ENCODE measurements at places on chromosomes 5 and 9.

DNA sequence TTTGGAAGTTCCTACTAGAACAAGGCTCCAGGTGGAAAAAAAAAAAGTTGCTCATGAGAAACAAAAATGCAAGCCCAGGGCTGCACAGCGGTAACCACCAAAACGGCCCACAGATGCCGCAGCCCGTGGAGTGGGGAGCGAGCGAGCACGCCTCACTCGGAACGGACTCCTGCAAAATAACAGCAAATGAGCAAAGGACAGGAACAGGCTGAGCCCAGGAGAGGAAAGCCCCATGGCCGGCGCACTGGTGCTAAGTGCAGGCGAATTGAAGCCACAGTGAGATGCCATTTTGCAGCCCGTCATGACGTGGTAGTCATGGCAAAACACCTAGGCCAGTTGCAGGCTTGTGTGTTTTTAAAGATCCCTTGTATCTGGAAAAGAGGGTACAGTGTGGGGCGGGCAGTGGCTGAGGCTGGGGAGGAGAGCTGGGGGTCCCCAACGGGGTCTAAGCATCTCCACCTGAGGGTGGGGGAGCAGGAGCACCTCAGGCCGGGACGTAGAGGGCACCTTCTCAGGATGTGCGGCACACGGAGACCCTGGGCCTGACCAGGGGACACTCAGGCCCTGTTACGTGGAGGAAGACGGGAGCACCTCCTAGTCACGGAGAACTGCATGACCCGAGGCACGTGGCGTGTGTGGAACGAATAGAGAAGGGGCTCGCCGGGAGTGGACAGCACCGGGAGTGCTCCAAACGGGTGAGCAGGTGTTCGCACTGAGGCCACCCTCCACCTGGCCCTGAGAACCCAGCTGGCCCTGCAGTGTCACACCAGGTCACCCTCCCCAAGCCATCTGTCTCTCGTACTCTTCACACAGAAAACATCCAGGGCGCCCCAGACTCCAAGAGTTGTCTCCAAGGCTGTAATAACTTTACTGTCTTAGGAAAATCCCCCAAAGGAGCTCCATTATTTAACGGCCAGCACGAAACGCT is 10.7 kb downstream of the GRM6 start:
- H3K4me1 ChIP-seq: no peaks in the 10 kb centered on the region
- H3K36me3 ChIP-seq: no peaks in the 10 kb centered on the region
- no peak overlapping the region for H3K4me3 ChIP-seq
- H3K27ac ChIP-seq: no peak overlapping the region
- H3K27me3 ChIP-seq: no peaks in the 10 kb centered on the region

GRCh38 chr5:178462076-178462475 is 128.1 kb downstream of the COL23A1 start:
- H3K27ac ChIP-seq: no peak overlapping the region
- H3K27me3 ChIP-seq: no peaks in the 10 kb centered on the region
- H3K36me3 ChIP-seq: no peaks in the 10 kb centered on the region
- peaks cover 11% of the 10 kb centered on the region for H3K4me1 ChIP-seq

- DNase-seq: no peak
- H3K4me1 ChIP-seq: no peaks in the 10 kb centered on the region
- H3K4me3 ChIP-seq: no peak overlapping the region
Measured at GRCh38 chr5:32942225-32942989, 231.3 kb downstream of the NPR3 start.

- DNase-seq: no peak
- H3K4me1 ChIP-seq: no peaks in the 10 kb centered on the region
- H3K4me3 ChIP-seq: peak overlapping the region; percentile 20
- no peak overlapping the region for H3K27ac ChIP-seq
Measured at GRCh38 chr5:106680330-106680729, 990.4 kb downstream of the EFNA5 start.

- no peaks in the 10 kb centered on the region for H3K27me3 ChIP-seq
- DNase-seq: peak; percentile 98
- H3K27ac ChIP-seq: peak within 1 kb of the TSS; percentile 86
- no peaks in the 10 kb centered on the region for H3K36me3 ChIP-seq
- H3K4me1 ChIP-seq: peaks cover 26% of the 10 kb centered on the region
- H3K4me3 ChIP-seq: peak within 1 kb of the TSS; percentile 70
Measured at GRCh38 chr9:34328987-34329832, at the start of the genes KIF24 and NUDT2. Gene KIF24 (minus strand): TSS chr9:34329268. CDS start chr9:34311346, 17,922 bp downstream. Gene NUDT2 (plus strand): TSS chr9:34329569. CDS start chr9:34339040, 9,471 bp downstream.

DNA sequence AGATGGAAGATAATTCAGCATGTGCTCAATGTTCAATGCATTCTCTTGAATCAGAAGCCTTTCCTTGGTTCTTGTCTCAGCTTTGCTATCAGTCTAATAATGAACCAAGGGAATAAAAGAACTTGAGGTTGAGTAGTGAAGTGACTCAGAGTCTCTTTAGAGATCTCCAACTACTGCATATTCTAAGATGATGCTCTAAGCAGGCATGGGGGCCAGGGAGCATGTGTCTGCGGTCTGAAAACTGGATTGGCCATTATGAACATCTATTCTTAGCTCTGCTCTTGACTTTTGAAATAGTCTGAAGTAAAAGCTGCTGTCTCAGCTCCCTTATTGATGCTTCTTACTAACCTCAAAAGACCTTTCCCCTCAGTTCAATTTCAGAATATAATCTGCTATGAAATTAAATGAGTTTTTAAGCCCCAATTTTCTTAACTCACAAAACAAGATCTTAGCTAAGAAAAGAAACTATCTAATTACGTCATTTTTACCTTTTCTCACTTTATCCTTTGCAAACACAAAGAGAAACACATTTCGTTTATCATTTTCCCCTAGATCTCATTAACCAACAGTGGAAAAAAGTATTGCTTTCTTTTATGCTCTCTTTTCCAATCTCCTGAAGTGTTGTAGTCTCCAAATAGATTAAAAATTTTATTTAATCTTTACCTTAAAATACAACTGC is 44.8 kb downstream of the PLCXD3 start:
- H3K27me3 ChIP-seq: no peaks in the 10 kb centered on the region
- no peak overlapping the region for H3K27ac ChIP-seq
- H3K4me1 ChIP-seq: no peaks in the 10 kb centered on the region
- DNase-seq: no peak
- no peaks in the 10 kb centered on the region for H3K36me3 ChIP-seq

DNA sequence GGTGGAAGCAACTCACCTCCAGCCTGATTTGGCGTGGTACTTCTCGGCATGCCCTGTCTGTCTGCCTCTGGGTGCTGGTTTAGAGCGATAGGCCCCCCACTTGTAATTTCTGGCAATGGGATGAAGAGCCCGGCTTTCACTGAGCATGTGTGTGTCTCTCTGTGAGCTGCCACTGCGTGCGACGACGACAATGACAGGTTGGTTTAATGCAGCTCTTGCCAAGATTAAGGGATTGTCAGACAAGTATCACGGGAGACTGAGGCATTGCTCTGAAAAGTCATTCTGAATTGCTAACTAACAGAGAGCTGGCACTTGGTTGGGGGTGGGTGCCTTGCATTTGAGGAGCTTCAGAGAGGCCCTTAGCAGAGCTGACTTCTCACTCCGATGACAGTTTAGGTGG is 348.8 kb upstream of the CLINT1 start:
- no peak for DNase-seq
- H3K27ac ChIP-seq: no peak overlapping the region
- H3K36me3 ChIP-seq: no peaks in the 10 kb centered on the region

DNA sequence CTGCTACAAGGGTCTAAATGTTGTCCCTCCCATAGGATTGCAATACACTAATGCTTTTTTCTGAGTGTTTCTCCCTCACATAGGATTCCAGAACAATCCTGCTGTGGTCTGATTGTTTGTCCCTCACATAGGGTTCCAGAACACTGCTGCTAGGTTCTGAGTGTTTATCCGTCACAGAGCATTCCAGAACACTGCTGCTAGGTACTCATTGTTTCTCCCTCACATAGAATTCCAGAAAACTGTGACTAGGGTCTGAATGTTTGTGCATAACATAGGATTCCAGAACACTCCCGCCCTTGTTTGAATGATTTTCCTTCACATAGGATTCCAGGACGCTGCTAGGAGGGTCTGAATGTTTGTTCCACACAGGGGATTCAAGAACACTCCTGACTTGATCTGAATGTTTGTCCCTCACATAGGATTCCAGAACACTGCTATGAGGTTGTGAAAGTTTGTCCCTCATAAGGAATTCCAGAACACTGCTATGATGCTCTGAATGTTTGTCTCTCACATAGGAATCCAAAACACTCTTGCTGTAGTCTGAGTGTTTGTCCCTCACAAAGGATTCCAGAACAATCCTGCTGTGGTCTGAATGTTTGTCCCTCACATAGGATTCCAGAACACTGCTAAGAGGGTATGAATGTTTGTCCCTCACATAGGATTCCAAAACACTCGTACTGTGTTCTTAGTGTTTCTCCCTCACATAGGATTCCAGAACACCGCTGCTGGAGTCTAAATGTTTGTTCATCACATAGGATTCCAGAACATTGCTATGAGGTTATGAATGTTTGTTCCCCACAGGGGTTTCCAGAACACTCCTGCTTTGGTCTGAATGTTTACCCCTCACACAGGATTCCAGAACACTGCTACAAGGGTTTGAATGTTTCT is 213.5 kb downstream of the FOXD4L6 start:
- no peak overlapping the region for H3K27ac ChIP-seq
- DNase-seq: no peak
- no peaks in the 10 kb centered on the region for H3K27me3 ChIP-seq
- no peak overlapping the region for H3K4me3 ChIP-seq
- H3K4me1 ChIP-seq: no peaks in the 10 kb centered on the region
- no peaks in the 10 kb centered on the region for H3K36me3 ChIP-seq

DNA sequence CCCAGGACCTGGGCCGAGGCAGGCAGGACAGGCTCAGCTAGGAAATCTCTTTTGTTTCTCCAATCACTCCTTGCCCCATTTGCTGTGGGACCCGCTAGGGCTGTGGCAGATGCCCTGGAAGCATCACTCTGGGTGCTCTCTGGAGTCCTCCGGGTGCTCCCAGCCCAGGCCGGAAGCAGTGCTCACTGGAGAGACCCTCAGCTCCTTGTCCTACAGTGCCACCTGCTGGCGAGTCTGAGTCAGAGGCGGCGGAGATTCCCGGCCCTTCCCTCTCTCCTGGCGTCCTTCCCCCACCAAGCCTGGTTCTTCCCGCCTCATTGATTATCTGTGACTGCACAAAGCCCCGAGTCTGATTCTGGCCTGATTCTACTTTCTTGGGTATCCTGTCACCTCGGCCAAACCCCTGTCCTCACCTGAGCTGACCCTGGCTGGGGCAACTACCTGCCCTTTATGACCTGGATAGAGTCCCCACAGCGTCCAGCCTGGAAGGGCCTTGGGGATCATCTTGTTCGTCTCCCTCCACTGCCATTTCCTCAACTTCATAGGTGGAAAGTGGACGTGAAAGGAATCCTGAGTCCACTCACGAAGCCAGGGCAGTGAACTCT is 7.3 kb upstream of the BARHL1 start:
- H3K4me1 ChIP-seq: peaks cover 1% of the 10 kb centered on the region
- peaks cover 81% of the 10 kb centered on the region for H3K27me3 ChIP-seq
- no peak overlapping the region for H3K27ac ChIP-seq
- no peak overlapping the region for H3K4me3 ChIP-seq
- no peak for DNase-seq

- no peak for DNase-seq
- H3K4me1 ChIP-seq: peaks cover 36% of the 10 kb centered on the region
Measured at GRCh38 chr5:177357459-177358351, at the start of gene RGS14. Gene RGS14 (plus strand): TSS chr5:177357924. CDS start chr5:177358025, 101 bp downstream.

DNA sequence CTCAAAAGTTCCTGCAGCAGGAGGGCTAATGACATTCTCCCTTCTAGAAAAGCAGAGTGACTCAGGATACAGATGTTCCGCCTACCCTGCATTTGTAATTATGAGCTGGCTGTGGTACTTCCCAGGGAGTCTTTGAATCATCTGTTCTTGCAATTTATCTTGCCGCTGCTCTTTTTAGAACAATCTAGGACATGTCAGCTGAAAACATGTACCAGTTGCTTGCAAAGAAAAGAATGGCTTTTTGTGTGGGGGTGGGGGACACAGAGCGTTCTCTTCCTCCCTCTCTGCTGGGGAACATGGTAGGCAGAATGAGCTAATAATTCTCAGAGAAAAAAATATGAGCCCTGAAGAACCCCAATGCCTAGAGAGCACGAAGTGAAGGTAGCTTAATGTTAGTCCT is 51.7 kb upstream of the TUT7 start:
- H3K27me3 ChIP-seq: no peaks in the 10 kb centered on the region
- no peak for DNase-seq
- H3K4me3 ChIP-seq: peak overlapping the region; percentile 10

DNA sequence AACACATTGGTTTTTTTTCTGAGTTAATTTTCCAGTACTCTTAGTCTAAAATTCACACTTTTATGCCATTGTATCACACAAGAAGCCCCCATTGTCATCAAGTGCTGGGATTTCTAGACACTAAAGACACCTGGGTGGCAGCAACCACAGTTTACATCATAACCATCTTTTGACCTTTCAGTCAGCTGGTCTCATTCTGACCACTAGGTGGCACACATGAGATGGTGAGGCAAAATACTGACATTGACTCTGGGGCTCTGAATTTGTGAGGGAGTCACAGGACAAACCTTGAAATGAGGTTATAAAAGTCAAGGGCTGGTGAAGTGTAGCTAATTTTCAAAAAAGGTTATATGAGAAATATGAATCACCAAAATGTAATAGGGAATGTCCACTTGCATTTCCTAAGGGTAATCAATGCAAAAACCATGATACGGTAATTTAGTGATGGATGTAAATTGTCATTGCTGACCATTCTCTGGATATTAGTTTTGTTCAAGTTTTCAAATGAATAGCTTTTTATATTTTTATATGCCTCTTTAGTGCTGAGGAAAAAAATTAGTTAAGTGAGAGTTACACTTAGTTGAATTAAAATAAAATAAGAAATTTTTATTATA is 229.4 kb downstream of the DMAC1 start:
- DNase-seq: no peak
- no peaks in the 10 kb centered on the region for H3K27me3 ChIP-seq
- no peaks in the 10 kb centered on the region for H3K4me1 ChIP-seq
- H3K27ac ChIP-seq: no peak overlapping the region
- no peaks in the 10 kb centered on the region for H3K36me3 ChIP-seq
- no peak overlapping the region for H3K4me3 ChIP-seq

DNA sequence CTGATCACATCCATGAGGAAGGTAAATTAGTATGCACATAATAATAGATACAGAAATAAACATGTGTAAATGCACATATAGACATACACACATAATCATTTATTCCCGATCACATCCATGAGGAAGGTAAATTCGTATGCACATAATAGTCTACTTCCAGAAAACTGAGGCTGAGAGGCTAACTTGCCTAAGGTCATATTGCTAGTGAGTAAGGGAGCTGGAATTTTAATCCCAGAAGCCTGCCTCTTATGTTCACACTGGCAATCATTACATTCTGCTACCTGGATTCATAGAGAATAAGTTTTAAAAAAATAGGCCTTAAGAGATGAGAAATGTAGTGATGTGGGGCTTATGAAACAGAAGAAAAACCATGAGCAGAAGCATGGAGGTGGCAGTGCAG is 716.3 kb downstream of the BRINP1 start:
- DNase-seq: no peak
- no peak overlapping the region for H3K27ac ChIP-seq
- H3K4me3 ChIP-seq: no peak overlapping the region
- H3K36me3 ChIP-seq: no peaks in the 10 kb centered on the region

DNA sequence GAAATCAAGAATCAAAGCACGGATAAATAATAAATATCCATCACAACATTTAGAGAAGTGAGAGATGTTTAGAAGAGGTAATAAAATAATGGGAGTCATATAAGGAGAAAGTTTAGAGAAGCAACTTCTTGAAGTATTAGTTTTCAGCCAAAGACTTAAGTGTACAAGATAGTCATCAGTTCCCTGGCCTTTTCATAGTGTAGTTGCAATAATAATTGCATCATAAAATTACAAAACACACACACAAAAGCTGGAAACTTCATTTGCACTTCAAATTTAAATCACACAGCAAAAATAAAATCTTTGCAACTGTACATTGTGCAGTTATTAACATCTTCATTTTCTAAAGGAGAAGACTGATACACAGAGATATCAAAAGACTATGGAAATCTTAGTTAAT is 319.1 kb upstream of the RGMB start:
- no peaks in the 10 kb centered on the region for H3K27me3 ChIP-seq
- H3K36me3 ChIP-seq: no peaks in the 10 kb centered on the region
- H3K4me1 ChIP-seq: no peaks in the 10 kb centered on the region
- DNase-seq: no peak
